ENCODE measurements at places on chromosomes 11 and 22. TPM values are rescaled to one million over a fixed set of nuclear protein-coding genes. Genes with fewer than 3 reads are reported as not detected.

- no peak for DNase-seq
Observed at GRCh38 chr11:13880634-13881033, 81.9 kb upstream of the SPON1 start.

The MMP7 gene
- total RNA-seq = 2.9 TPM

GRCh38 chr22:47083379-47083986 is 321.0 kb downstream of the TBC1D22A start:
- DNase-seq = no peak

- DNase-seq = peak; percentile 91
Observed at GRCh38 chr11:78156127-78156844, 16.9 kb upstream of the ALG8 start.

The OR51E2 gene
- not detected for total RNA-seq

- DNase-seq = no peak
Observed at GRCh38 chr11:96265220-96265737, 77.7 kb downstream of the MAML2 start.

- DNase-seq = no peak
Observed at GRCh38 chr11:59877784-59878183, 798 bp upstream of the OOSP3 start.

- no peak for DNase-seq
Observed at GRCh38 chr11:130115218-130115617, 44.4 kb upstream of the ST14 start.

GRCh38 chr11:7520981-7521487 is 7.2 kb downstream of the PPFIBP2 start:
- no peak for DNase-seq

GRCh38 chr11:118234833-118235232 is 10.0 kb upstream of the JAML start:
- DNase-seq = no peak

The POU2AF2 gene
- total RNA-seq = not detected

DNA sequence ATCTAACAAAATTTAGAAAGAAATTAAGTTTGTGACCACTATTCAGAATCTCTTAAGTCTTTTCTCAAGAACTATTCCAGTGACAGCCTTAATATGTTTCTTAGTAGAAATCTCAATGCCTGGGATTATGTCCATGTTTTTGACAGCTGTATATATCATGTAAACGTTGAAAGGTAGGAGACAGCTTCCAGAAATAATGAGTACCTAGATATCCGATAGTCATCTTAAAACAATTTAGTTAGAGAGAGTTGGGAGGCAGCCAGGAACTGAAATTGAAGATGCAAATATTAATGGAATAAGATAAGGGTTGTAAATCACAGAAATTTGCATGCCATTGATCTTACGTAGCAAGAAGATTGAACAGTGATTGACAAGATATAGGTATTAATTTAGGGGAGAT is 955.2 kb downstream of the JRKL start:
- no peak for DNase-seq

The SH3BP1 gene
- 2.0 TPM for total RNA-seq

DNA sequence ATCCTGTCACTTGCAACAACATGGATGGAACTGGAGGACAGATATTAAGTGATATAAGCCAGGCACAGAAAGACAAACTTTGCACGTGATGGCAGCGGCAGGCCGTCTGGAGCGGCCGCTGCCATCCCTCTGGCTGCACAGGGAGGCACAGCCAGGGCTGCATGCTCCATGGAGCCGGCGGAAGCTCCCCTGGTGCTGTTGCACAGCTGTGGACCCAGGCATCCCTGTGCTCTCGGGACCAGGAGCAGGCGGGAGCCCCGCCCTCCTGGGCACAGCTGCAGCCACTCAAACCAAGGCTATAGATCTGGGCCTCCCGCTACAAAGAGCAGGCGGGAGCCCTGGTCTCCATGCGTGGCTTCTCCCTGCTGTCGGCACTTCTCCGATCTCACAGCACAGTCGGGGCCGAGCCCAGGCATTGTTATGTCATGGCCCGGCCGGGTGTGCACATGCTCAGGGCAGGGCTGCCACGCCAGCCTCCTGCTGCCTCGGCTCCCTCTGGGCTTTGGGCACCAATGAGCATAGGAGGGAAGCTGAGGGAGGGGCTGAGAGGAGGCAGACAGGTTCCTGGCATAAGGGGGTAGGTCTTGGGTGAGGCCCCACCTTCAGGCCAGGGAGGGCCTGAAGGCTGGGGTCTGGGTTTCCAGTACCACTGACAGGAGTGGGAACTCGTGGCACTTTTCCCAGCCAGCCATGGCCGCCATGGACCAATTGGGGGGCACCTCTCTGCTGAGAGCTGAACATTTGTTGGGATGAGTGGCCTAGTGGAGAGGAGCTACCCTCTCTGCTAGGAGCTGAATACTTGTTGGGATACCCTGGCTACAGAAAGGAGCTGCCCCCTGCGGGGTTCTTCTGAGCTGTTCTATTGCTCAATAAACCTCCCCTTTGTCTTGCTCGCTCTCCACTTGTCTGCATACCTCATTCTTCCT is 16.7 kb downstream of the RRP8 start:
- no peak for DNase-seq

DNA sequence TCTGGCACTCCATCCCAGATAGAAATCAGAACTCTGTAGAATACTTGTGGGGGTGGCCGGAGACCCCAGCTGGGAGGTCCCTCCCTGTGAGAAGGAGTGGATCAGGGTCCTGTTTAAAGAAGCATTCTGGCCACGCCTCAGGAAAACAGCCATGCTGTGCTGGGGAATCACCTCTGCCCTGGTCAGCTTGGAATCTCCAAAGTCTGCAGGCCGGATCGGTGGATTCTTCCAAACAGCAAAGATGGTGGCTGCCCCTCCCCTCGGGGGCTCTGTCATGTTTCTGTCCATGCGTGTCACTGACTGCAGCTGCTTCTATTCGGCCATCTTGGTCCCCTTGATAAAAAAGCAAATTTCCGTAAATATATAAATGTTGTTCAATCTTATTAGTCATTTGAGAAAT is 365.9 kb downstream of the JRKL start:
- DNase-seq = no peak

DNA sequence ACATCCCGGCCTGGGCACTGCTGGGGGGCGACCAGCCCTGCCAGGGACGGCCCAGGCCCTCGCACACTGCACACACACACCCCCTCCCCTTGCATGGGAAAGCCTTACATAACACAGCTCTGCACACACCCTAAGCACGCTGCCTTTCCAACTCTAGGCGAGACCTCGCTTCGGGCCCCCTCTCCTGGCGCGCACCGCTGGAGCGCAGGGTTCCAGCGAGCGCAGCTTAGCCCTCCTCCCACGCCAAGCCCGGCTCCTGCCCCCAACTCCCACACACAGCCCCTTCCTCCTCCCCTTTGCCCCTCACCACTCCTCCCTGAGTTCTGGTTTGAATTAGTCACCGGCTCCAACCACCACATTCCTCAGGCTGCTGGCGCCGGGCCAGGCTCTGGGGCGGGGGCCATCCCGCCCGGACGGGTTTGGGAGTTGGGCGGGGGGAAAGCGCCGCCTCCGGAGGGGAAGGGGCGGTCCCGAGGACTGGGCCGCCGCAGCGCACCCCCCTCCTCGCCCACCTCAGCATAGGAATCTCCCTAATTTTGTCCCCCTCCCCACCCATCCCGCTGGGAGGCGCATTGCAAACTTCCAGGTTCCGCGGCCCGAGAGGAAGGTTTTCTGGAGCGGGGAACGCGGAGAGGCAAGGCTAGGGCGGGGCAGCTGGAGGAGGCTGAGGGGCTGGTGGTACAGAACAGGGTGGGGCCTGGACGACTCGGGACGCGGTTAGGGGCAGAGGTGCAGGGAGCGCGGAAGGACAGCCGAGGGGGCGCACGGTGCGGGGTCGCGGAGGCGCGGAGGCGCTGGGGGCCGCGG is 966 bp downstream of the AHNAK start:
- DNase-seq = peak; percentile 86

DNA sequence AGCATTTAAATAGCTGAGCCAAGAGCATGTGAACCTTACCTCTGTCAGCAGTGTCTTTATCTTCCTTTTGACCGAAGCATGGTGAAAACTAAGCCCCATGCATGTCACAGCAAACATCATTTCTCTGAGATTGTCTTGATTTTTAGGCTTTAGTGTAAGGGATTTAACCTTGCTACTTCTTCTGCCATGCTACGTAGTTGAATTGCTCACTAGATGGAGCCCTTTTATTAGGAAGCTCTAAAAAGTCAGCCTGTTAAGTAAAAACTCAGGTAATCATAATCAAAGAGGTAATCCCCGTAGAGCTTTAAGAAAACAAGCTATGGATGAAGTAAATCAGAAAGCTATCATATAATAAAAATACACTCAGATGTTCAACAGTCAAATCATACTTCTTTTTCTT is 149.5 kb downstream of the PGR start:
- DNase-seq = no peak

DNA sequence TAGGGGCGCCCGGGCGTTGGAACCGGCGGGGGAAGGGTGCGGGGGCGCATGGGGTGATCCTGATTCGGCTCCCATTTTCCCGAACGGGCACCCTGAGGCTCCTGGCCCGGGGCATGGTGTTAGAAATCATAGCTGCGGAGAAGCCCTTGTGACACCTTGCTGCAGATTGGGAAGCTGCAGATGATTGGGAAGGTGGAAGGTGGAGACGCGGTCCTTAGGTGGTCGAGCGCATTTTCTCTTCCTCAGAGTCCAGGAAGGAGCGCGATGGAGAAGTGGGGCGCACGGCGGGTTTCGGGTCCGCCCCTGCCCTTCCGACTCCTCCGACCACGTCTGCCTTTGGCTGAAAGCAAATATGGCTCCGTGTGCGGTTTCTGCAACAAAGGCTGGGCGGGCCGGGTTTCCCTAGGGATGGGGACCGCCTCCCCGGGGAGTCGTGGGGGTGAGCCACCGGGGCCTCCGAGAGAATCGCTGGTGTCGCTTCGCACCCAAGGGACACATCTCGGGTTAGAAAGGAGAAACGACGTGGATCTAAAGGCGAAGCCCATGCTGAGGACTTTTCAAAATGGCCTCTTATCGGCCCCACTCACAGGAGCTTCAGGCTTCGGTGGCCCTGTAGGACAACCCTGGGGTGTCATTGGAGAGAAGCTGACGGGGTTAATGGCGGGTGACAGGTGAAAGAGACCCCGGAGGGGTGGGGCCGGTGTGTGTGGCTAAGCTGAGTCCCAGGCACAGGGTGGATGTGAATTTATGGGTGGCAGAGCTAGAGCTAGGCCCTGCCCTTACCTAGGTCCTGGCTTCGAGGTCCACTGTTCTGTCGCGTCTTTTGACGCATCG is 707 bp upstream of the FTH1 start:
- peak; percentile 74 for DNase-seq

The APOBEC3F gene
- total RNA-seq = 5.2 TPM

DNA sequence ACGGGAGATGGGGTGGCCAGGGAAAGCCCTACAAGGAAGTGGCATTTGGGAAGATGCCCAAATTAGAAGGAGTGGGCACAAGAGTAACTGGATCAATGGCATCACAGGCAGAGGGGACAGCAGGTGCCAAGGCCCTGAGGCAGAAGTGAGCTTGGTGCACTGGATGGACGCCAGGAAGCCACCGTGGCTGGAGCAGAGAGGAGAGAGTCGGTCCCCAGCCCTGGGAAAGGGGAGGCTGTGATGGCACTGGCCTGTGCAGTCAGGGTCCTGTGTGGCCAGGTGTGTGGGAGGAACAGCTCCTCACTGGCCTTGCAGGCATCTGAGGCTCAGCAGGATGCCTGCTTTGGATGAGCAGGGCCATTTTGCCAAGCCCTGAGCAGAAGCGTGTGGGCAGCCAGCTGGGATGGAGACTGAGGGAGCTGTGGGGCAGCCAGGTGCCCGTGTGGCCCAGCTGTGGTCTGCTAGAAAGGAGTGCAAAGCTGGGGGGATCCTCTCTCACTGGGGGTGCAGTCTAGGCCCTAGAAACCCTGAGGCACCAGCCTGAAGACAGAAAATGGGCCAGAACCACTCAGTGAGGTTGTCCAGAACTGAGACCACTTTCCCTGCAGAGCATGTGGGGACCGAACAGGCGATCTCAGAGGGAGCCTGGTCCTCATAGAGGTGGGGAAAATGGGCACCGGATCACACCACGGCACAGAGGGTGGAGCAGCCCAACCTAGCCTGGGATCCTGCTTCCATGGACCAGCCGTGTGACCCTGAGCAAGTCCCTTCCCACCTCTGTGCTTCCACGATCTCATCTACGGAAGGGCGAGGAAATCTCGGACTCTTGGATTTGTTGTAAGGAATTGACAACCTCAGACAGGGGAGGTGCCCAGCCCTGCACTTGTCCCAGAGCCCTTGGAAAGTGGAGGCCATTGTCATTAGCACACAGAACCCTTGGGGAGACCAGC is 78.6 kb upstream of the RTL6 start:
- DNase-seq = no peak

GRCh38 chr11:110373051-110373702 is 56.6 kb upstream of the FDX1 start:
- no peak for DNase-seq

- no peak for DNase-seq
Observed at GRCh38 chr22:30371981-30372380, 15.2 kb downstream of the CCDC157 start.

DNA sequence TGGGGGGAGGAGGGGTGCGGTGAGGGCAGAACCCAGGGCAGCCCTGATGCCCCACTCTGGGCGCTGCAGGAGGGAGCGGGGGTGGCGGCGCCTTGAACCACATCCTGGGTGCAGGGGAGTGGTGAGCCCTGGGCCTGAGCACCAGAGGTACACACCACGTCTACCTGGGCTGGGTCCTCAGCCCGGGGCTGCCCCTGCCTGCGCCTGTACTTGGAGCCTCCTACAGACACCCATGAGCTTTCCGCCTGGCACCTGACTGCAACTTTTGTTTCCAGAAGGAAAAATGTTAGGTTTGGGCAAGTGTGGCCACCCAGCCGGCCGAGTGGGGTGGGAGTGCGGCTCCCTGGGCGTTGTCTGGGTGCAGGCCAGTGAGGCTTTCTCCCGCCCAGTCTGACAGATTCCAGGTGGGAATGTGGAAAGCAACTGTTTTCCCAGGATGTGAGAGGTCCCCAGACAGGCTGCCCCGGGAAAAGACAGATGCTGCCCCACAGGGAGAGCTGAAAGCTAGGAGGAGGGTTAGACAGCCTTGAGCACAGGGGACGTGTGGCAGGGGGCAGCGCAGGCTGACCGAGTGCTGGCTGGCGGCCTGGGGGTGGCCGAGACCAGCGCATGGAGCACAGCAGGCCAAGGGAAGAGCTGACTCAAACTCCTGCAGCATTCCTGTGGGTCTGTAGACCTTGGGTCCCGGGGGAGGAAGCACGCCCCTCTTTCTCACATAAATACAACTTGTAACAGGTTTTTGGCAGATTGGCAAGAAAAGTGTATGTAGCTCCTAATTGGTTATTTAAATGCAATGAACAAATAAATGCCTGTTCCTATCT is 44.1 kb downstream of the GNB1L start:
- DNase-seq = peak; percentile 10

DNA sequence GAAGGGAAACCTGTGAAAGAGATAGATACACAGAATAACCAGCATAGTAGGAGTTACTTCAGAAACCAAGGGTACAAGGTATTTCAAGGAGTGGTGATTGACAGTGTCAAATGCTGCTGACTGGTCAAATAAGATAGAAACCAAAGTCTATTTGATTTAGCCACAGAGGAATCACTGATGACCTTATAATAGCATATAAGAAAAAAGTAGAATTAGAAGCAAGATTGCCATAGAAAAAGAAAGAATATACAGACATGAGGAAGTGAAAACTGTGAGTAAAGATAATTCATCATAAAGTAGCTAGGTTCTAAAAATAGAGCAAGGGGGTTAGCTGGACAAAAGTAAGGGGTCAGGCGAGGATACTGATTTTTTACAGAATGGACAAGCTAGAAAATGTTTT is 14.2 kb downstream of the ZBTB44 start:
- DNase-seq = no peak

The TMPRSS13 gene
- not detected for total RNA-seq
